Left forelimb (tissue), 1 donor: ENCODE measurements at places on chromosomes 12 and 14.
A peak's percentile ranks its signal among the peaks of the same experiment; 100 is the strongest.

- DNase-seq: no peak
Measured at GRCh38 chr14:38948171-38948570, 154.9 kb downstream of the SEC23A start.

- no peak for DNase-seq
Measured at GRCh38 chr12:49964849-49965624, 3.4 kb downstream of the AQP5 start.

DNA sequence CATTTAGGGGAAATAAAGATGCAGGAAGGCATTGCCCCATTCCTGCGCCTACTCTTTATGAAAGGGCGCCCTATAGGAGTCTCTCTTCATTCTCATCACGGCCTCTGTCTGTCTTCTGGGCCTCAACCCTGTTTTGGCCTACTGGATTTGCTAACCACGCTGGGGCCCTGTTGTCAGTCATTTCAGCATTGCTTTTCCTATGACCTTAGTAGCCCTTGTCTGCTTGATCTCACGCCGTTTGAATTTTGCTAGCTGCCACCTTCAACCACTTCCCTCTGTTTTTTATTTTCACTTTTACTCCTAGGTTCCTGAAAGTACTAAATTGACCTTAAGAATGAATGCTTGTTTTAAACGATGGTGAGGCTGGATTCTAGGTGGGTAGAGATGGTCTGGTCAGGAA lies 139.0 kb downstream of the SYNE2 start:
- DNase-seq: no peak

GRCh38 chr12:23751641-23752040 lies 197.8 kb downstream of the SOX5 start:
- no peak for DNase-seq

DNA sequence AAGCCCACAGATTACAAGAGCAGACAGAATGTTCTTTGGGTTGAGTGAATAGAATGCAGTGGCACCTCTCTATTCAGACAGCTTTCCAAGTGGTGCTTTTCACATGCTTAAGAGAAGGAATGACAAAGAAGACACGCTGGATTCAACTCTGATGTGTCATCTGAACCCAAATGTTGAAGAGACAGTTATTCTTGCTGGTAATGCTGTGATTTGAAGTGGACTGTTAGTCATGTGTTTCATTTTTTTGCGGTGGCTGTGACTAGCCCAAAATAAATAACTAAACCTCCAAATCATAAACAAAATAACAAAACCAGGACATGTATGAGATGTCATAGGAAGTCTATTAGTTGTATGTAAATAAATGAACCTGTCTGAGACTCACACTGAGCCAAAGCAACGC lies 391.8 kb upstream of the PRICKLE1 start:
- DNase-seq: no peak

DNA sequence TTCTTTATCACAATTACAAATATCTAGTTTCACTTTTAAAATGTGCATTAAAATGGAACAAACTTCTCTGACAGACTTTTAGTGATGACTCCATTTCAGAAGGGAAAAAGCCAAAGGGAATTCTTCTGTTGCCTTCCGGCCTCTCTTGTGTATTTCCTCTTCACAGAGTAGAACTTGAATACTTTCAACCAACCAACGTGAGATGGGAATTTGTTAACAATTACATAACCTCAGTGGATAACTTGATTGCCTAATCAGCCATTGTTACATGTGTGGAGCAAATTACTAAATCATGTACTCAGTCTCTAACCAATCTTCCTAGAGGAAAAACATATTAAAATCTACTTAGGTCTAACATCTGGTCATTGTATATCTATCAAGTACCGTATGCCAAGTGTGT lies 291.1 kb downstream of the SYT1 start:
- DNase-seq: no peak

DNA sequence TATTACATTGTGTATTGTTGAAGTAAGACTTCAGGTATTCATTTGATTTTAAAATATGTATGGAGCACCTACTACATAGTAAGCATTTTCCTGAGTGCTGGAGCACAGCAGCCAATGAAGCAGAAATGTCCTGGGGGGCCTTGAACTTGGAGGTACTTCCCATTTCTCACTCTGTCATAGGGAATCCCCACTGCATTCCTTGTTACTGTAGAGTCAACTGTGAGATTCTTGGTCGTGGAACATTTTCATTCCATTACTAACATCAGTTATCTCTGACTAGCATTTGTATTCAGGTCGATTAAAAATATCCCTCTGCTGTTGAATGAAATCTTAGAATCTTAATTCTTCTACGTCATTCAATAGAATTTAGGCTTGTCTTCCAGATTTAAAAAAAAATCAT lies 66.7 kb downstream of the PDE3A start:
- DNase-seq: no peak

DNA sequence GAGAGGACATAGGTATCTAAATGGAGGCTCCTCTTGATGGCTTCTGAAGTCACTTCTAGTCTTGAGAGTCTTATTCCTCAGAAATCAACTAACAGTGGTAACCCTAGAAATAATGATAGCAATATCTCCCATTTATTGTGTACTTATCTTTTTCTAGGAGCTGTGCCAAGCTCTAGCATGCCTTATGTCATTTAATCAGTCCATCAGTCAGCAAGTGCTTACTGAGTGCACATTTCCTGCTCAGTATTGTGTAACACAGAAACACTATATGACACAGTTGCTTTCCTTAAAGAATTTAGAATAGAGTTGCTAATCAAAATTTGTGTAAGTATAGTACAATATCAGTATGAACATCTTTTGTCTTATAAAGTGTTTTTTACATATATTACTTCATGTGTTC lies 36.6 kb downstream of the KRT76 start:
- DNase-seq: no peak

DNA sequence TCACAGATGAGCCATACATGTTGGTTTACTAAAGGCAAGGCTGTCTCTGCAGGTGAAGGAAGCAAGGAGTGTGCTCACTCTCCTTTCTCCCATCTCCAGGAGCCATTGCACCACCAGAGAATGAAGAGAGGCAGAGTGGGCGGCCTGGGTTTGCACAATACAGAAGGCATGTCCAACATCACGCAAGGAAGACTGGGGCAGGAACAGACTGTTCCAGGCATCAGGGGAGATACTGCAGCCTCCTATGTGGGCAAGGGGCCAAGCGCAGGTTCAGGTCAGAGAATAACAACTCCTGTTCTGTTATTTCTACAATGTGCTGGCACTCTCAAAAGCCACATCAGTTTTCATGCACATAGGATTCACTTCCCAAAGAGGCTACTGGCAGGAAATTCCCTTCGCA lies 1.7 kb upstream of the TMEM229B start:
- DNase-seq: no peak

- DNase-seq: no peak
Measured at GRCh38 chr12:50083301-50083700, 1.8 kb upstream of the SMARCD1 start.

DNA sequence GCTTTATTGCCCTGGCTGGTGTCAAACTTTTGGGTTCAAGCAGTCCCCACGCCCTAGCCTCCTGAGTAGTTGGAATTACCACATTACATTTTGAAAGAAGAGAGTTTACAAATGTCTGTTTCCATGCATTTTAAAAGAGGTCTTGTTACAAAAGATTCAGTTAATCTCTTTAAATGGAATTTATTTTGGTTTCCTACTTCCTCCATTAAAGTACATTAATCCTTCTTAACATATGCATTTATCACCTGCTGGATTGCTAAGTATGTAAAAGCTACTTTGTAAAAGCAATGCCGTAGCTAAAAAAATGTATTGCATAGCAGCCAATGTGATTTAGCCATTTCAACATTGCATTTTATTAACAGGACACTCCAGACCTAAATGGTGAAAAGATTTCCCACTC lies 80.4 kb downstream of the PDE3A start:
- no peak for DNase-seq

DNA sequence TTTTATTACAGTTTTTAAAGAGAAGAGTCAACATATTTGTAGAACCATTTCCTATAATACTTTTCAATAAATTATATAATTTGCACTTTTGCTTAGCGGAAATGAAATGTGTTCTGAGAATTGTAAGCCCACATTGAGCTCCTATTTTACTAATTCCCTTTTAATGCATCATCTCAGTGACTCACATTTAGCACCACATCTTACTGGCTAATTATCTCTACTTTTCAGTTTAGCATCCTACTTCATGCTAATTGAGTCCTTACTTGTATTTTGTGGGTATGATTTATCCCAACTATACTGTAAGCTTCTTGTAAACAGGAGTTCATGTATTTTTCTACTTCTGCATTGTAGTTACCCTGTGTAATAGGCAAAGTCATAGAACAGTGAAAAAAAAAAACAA lies 67.5 kb downstream of the TMX1 start:
- DNase-seq: no peak

DNA sequence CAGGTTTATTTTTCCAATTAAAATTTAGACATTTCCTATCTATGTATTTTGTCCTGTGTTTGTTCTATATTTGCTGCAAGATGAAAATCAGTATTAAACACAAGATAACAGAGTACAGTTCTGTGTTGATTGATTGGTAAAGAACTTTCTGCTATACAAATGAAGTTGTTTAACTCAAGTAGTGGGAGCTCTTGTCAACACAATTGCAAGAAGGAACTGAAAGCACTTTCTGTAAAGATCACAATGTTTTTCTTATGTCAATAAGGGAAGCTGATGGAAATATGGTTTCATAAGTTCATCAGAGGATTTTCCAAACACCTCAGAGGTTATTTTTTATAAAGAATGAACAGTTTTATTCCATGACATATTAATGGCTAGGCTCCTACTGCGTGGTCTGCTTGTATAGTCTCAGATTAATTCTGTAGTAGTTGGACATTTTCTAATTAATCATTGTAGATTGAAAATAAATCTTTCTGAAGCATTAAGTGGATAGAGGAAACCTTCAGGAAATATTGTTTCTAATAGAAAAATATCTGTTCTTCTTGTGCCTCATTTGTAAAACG lies 379.5 kb downstream of the LRFN5 start:
- DNase-seq: no peak

GRCh38 chr14:93941293-93941910 lies 14.3 kb downstream of the FAM181A start:
- no peak for DNase-seq

- no peak for DNase-seq
Measured at GRCh38 chr14:90699016-90699415, 117.2 kb downstream of the TTC7B start.

DNA sequence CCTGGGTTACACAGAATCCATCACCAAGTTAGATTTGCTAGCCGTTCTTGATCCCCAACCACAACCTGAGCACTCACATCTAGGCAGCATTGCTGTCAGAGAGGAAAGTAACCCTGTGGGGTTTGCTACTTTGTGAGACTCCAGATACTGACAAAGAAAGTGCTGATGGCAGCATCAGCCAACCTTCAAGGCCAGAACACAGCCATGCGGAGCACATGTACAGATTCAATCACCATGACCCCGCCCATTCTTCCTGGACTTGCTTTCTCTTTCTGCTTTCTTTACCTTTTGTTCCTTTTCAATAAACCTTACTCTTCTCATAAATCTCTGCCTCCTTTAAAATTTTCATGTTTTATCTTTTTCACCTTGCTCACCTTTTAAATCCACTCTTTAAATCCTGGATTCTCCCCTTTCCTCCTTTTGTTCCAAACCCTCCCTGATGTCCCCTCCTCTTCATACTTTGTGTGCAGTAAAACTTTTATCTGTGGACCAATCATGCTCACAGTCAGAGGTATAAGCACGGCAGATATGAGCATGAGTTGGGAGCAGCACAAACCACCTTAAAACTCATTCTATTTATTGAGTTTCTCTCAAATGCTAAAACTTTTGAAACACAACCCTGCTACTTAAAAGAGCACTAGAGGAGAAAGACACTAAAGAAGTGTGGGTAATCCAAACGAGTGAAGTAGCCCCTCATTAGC lies 21.9 kb upstream of the CERS5 start:
- no peak for DNase-seq

DNA sequence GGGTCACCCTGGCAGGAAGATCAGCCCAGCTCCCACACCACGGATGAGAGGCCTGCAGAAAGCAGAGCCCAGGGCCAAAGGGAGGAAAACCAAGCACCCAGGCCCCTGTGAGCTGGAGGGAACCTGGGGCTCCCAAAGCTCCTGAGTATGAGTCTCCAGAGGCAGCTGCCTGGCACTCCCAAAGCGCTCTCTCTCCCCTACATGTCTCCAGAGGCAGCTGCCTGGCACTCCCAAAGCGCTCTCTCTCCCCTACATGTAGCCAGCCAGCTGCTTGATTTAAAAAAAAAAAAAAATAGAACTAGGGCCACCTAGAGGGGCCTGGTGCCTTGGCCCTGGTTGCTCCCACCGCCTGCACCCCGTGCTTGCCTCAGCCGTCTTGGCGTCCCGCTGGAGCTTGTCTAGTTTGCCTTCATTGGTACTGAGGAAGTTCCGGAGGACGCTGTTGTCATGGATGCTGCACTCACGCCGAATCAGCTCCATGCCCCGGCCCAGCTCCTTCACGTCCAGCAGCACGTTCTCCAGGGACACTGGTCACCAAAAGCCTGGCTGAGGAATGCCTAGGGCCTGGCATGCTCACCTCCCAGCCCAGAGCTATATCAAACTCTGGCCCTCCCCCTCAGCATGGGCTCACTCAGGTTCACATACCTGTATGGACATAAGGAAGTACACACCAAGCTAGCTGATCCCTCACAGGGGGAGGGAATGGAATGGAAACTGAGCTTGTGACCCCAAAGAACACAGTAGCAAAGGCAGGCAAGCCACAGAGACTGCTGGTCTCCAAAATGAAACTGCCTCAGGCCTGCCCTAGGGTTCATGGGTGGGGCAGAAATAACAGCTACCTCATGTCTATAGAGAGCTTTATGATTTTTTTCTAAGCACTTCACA lies 24.7 kb downstream of the PRPF40B start:
- DNase-seq: no peak

- peak; percentile 85 for DNase-seq
Measured at GRCh38 chr12:65742018-65743010, 82.0 kb upstream of the HMGA2 start.

- no peak for DNase-seq
Measured at GRCh38 chr14:89190765-89191513, 226.1 kb downstream of the FOXN3 start.

DNA sequence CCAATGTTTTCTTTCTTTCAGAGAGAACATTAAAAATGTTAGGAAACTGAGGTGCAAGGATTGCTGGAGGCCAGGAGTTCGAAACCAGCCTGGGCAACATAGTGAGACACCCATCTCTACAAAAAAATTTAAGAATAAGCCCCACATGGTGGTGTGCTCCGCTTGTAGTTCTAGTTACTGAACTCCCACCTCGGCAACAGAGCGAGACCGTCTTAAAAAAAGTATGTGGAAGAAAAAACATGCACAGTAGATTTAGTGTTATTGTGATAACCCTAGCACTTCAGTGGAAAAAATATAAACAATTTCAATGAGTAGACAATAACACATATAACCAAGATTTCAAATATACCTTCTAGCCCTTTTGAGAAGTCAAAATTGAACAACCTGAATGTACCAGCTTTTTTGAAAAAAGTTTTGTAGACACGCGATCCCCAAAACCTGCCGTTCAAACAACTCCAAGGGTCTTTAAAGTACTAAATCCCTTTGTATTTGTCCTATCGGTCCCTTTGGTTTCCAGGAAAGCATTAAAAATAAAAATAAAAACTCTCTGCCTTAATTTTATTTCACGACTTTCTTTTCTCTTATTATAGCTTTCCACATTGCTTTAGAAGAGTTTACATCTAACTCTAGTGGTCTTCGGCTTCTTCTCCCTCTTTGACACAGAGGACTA lies 1.0 kb upstream of the ANO6 start:
- no peak for DNase-seq
